NB4 (cell line): ENCODE measurements at places on chromosomes 5 and 9.

- DNase-seq = no peak
Observed at GRCh38 chr5:150014456-150014855, 13.9 kb downstream of the HMGXB3 start.

- DNase-seq = no peak
Observed at GRCh38 chr9:95486318-95486717, 30.5 kb downstream of the PTCH1 start.

DNA sequence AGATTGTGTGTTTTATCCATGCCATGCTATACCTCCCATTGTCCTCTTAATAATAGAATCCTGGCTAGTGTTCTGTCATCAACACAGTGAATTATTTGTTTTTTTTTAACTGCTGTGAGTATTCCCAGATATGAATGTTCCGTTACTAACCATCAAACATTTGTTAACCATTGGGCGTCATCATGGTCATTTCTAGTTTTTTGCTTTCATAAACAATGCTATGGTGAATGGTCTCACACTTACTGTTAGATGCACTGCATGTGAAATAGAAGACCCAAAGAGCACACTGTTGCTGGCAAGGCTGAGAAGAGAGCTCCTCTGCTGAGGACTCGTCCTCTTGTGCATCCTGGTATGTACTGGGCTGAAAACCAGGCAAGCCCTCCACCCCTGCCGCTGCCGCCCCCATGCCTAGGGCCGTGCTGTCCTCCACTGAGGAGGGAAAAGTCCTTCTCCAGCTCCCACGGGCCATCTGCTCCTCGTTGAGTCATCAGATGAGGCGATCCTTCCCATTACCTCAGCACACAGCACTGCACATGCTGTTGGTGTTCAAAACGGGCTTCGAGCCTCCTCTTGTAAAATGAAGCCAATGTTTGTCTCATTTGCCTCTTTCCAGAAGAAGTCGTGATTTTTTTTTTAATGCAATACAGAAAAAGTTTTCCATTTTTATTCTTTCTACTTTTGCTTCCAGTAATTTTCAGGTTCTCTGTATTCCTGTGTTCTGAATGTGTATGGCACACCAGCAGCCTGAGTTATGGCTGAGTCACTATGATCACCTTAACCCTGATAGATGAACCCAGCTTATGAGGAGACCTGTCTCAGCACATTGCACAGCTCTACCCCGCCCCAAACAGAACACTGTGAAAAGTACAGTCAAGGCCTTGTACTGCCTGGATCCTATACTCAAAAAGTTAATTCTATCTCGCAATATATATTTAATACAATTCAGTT lies 219.0 kb downstream of the AOPEP start:
- peak; percentile 25 for DNase-seq

GRCh38 chr5:80931411-80931810 lies 28.8 kb upstream of the RASGRF2 start:
- no peak for DNase-seq

- DNase-seq = no peak
Observed at GRCh38 chr5:127396490-127397155, 106.0 kb downstream of the MEGF10 start.

DNA sequence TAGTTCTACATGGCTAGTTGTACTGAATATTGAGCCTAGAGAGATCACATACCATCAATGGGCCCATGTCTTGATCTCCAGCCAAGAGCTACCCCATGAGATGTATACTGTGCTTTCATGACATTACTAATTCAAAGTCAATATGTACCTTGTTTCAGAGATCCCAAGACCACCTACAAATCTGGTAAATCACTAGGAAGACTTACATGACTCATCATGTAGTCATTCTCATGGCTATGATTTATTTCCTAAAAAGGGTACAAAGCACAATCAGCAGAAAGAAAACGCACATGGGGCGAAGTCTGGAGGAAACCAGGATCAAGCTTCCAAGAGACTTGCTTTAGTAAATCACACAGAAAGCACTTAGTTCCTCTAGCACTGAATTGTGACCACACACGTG lies 103.0 kb downstream of the PCSK5 start:
- DNase-seq = no peak

DNA sequence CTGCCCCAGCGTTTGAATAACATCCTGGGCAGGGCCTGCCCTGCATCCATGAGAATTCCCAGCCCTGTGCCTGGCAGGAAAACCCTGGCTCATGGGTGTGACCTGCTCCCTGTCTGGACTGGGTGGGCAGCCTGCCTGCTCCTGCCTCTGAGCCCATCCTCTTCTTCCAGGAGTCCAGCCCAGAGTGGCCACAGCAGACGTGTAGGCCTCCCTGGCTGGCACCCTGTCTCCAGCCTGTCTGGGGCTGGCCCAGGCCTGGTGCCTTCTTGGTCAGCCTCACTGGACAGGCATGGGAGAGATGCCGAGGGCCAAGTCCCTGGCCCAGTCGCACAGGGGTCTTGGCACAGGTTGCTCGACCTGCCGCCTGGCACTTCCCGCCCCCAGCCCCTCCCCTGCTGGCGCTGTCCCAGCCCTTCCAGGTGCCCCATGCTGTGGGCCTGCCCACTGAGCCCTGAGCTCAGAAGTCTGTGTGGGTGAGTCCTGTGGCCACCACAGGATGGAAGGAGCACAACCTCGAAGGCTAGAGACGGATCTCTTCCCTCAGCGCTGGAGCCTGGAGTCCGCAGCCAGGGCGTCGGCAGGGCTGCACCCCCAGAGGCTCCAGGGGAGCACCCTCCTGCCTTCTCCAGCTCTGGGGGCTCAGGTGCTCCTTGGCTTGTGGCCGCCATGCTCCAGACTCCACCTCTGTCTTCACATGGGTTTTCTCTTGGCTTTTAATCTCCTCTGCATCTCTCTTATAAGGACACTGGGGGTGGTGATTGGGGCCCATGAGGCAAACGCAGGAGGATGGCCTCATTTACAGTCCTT lies 11.8 kb upstream of the COL5A1 start:
- no peak for DNase-seq

GRCh38 chr5:96476654-96477053 lies 43.6 kb upstream of the PCSK1 start:
- DNase-seq = no peak

DNA sequence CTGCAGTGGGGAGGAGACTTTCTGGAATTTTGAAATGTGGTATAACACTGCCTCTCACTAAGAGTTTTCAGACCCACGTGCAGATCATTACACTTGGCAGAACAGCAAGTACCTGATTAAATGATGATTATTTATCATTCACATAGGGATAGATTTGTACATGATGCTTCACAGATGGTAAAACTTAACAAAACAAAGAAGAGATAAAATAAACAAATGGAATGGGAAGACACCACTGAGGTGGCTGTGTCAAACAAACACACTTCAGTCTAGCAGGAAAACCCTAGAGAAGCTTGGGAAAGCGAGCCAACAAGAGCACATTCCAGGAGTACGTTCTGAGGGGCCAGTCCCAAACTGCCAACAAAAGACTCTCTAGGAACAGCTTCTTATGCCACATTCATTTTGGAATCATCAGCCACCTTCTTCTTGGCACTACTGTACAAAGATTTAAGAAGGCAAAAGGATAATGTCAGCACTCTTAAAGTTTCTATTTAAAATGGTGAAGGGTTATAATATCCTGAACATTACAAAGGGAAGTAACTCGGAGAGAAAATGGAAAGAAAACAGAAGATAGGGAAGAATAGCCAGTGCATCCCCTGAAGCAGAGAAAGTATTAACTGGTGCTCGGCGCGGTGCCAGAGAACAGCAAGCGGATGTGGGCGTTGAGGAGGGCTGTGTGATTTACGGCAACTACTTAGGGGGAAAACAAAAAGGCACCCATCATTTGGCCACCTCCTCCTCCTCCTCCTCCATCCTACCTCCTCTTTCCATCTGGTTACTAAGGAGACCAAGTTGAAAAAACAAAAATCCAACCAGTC lies 1.6 kb downstream of the MED27 start:
- DNase-seq = no peak

GRCh38 chr5:132243366-132243977 lies 14.0 kb upstream of the PDLIM4 start:
- DNase-seq = no peak

GRCh38 chr9:125379208-125379607 lies 117.6 kb downstream of the GAPVD1 start:
- DNase-seq = no peak

DNA sequence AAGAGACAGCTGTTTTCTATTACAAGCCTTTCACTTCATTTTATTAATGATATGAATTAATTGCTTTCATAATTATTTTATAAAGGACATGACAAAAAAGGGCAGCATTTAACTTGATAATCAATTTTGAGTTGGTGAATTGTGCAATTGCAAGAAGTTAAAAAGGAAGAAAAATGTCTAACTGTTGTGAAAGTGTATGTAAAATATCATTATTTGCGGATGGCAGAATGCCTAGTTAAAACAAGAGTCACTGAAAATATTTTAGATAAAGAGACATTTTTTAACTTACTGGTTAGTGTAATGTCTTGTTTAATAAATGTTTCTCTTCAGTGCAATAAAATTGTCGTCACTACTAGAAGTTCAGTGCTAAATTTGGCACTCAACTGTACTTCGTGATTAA lies 57.6 kb upstream of the HTR4 start:
- DNase-seq = no peak

DNA sequence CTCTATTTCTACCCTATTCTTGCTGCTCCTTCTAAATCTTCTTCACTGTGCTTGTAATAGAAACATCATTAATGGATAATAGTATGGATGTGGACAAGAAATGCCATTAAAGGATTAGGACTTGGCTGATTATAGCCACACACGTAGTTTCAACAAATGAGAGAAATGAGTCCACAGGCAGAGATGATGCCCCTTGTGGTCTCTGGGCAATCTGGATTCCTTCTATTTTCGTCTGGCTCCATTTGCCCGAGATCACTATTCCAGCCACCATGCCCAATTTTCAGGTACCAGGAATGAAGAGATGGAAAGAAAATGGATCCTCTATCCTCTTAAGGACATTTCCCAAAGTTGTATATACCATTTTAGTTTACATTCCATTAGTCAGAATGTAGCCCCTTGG lies 13.2 kb downstream of the VLDLR start:
- DNase-seq = no peak

DNA sequence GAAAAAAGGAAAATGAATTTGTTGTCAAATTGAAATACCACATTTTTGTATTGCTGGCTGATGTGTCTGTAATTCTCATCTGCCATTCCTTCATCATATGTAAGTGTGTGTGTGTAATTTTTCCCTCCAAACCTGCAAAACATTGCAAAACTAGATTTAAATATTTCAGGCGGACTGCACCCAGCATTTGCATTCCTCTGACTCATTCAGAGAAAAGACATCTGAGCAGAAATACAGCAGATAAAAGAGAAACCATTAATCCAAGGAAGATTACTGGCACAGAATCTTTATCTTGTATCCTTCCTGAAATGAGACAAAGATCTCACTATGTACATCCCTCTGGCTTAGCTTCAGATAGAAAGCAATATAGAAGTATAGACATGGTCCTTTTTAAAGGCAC lies 275.3 kb downstream of the TMEM38B start:
- no peak for DNase-seq

- no peak for DNase-seq
Observed at GRCh38 chr9:133741716-133742115, 3.6 kb upstream of the SARDH start.

DNA sequence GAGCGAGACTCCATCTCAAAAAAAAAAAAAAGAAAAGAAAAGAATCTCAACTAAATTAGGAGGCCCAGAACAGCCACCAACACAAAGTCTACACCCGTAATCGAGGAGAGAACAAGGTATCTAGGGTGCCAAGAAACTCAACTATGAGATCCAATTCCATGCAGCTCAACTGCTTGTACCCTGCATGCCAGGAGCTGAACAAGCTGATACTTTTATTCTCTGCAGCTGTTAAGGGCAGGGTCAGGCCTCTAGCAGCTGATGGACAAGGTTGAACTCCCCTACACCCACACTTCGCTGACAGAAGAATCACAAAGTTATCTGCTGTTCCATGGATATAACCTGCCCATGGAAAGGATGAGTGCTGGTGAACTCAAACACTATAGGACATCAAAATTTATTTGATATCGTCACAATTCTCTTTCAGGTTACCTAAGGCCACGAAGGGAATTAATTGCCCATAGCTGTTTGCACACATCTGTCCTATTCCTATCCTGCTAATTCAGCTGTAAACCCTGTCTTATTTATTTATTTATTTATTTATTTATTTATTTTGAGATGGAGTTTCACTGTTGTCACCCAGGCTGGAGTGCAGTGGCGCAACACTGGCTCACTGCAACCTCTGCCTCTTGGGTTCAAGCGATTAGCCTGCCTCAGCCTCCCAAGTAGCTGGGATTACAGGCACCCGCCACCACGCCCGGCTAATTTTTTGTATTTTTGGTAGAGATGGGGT lies 20.7 kb downstream of the UBAP2 start:
- no peak for DNase-seq

DNA sequence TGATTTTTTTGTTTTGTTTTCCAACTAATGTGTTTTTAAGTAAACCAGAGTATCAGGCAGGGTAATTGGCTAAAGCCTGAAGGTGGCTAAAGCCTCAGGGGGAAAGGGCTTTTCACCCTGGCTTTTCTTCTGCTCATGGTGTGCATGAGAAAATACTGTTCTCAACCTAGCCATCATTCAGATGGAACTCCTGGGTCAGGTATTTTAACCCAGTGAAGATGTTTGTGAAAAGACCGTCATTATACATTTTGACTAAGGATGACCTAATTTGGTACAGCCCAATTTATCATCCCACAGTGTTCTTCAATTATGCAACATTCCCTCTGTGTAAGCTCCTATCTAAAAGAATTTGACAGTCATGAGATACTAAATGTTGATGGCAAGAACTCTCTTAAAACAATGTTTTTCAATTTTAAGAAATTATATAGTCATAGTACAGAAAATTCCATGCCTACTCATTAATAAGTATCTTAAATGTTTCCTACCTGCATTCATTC lies 209.5 kb upstream of the TARS1 start:
- no peak for DNase-seq

DNA sequence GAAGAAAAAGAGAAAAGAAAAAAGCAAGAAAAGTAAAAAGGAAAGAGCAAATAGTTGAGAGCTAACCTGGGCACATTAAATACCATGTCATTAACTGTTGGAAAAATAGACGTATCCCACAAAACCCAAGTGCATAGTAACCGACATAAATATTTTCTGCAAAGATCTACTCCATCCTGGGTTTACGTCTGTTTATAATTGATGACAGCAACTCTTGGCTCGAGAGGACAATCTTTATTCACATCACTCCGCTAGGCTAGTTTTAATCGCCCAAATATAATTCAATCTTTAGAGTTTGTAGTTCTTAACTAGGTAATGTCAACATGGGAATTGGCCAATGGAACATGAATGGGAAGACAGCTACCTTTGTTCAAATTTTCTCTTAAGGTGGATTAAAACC lies 321.7 kb upstream of the TNC start:
- DNase-seq = no peak

- no peak for DNase-seq
Observed at GRCh38 chr5:170563824-170564567, 60.2 kb downstream of the KCNIP1 start.

GRCh38 chr9:137357166-137357565 lies 55.1 kb upstream of the NRARP start:
- no peak for DNase-seq
